Iris pigment epithelial cell (primary cell): ENCODE measurements at places on chromosomes 16 and 17.
A peak's percentile ranks its signal among the peaks of the same experiment; 100 is the strongest.

- DNase-seq = peak; percentile 84
Observed at GRCh38 chr16:27315333-27316037, 1.7 kb downstream of the IL4R start.

GRCh38 chr17:61196302-61196704 is 203.3 kb upstream of the TBX2 start:
- DNase-seq = no peak

- no peak for DNase-seq
Observed at GRCh38 chr16:9666834-9667480, 515.3 kb downstream of the GRIN2A start.

DNA sequence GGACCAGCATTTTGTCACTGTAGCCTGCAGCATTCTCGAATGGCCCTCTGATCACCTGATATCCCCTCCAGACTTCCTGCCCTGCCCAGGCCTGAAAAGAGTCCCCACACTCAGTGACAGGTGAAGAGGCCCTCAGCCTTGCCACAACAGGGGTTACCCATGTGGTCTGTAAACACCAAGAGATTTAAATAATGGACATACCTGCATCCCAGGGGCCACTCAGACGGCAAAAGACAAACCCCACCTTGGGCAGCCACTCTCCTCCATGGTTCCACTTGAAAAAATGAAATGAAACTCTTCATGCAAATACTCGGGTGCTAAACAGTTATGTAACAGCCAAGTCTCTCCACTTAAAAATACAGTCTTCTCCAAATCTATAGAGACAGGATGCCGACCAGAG is 22.9 kb upstream of the PECAM1 start:
- no peak for DNase-seq

DNA sequence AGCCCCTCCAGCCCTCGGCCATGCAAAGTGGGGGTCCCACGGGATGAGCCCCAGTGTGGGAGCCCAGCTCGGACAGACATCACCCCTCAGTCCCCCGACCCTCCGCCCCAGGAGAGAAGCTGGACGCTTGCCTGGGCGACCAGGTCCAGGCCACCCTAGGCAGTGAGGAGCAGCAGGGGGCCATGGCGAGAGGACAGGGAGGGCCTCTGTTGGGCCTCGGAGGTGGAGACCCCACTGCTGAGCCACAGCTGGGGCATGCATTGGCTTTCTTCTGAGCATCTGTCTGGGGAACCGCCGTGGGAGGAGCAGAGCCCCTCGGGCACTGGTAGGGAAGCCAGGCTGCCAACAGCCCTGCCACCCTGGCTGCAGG is 13.0 kb downstream of the ACTG1 start:
- no peak for DNase-seq

DNA sequence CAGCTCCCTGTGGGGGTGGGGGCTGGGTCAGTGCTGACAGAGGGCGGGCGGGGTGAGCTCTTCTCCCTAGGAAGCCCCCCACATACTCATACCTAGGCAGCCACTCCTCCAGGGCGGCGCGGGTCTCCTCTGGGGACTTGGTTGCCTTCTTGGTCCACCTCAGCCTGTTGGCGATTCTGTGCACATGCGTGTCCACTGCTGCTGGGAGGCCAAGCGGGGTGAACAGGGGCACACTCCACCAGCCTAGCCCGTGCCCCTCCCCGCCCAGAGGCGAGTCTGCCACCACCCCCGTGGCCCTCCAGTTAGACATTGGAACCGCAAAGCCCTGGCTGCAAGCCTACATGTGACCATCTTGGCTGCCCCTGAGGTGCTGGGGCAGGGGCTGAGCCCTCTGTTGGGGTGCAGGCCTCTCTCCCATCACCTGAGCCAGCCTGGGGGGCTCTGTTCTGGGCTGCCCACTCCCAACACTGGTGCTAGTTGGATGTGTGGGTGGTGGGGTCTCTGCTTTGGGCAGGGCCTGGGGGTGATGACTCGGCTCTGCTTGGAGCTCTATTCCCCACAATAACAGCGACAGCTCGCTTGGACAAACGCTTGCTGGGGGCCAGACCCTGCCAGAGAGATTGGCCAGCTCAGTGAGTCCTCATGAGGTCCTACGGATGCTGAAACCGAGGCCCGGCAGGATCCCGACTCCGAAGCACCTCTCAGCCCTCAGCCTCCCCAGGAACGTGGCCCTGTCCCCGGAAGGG is 7.4 kb downstream of the NTHL1 start:
- DNase-seq = no peak

GRCh38 chr16:46974352-46974751 is 878 bp upstream of the DNAJA2 start:
- DNase-seq = peak; percentile 16

DNA sequence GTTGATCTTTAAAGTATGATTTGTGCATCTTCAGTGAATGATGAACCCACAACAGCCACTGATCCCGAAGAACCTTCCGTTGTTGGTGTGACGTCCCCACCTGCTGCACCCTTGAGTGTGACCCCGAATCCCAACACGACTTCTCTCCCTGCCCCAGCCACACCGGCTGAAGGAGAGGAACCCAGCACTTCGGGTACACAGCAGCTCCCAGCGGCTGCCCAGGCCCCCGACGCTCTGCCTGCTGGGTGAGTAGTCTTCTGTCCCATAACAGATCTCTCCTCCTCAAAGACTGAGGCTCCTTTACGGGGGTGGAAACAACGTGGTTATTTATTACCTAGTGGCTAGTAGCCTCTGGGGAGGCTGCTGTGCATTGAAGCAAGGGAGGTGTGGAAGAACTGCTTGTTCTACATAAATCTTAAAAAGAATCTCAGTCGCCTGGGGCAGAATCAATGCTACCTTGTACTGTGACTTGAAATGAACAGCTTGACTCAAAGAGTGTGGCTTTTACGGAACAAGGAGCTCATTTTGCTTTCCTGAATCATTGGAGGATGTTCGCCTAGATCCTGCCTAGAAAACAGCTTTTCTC is 63.0 kb upstream of the CLEC18A start:
- no peak for DNase-seq

DNA sequence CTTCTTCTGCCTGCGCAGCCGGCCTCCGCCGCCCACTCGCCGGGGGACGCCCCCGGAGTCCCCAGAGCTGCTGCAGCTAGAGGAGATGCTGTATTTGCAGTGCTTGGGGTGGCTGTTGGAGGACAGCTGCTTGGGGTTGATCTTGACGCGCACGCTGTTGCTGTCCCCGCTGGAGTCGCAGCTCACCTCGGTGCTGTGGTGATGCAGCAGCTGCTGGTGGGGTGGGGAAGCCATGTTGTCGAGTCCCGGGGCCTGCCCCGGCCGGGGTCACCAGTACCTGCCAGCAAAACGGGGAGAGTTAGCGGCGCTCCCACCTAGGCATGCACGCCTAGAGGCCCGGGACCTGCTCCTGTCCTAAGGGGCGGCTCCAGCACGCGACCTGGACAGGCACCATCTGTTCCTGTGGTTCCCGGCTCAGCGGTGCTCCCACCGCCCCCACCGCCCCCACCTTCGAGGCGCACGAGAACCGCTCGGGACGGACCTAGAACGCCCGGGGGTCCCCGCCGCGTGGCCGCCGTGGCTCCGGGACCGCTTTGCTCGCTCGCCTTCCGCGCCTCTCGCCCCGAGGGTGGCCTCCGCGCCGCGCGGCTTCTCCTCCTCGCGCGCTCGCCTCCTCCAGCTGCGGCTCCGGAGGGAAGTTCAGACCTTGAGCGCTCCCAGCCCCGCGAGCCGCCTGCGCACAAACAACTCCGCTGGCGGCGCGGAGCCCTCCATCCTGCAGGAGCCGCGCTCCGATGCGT is 863 bp downstream of the ADCY9 start:
- DNase-seq = peak; percentile 84

DNA sequence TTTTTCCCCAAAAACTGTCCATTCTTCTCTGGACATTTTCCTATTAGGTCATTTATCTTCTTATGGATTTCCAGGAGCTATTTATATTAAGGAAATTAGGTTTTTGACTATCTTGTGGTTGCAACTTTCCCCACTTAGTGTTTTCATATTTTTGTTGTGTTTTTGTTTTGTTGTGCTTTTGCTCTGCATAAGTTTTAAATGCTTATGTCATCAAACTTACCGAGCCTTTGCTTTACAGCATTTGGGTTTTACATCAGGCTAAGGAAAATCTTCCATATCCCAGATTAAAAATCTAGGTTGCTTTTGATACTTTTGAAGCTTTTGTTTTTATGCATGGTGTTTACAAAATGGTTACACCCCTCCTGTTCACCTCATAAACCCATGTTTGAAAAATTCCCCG is 27.5 kb downstream of the MAF start:
- no peak for DNase-seq

- peak; percentile 94 for DNase-seq
Observed at GRCh38 chr17:38967290-38967738, at the start of gene FBXO47. Gene FBXO47, minus strand, starts transcription at chr17:38967403. Its CDS starts 4,378 bp downstream, at chr17:38963025.

DNA sequence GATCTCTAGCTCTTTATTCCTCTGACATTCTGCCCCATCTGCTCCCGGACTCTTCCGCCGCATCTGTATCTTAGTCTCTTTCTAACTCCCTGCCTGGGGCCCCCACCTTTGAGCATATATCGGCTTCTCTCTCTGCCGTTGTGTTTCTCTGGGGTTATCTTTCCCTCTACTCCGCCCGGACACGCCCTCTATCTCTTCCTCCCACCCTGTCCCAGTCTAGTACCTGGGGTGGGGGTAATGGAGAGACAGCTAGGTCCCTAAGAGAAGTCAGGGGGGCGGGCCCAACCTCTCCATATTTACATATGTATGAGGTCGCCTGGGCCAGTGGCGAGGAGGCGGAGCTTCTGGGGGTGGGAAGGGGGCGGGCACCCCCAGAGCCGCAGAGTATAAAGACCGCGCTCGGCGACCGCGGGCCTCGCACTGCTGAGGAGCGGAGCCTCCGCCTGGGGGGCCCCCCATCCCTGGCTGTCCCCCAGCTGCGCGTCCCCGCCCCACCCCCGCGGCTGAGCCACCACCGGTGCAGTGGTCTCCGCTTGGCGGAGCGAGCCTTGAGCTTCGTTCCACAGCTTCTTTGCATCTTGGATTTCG is at the start of gene ATP1B2:
Gene ATP1B2, plus strand, starts transcription at position 418 of the 588 bp plus-strand sequence. CDS start 593 bp downstream, outside the sequence.
- peak; percentile 23 for DNase-seq

- peak; percentile 96 for DNase-seq
Observed at GRCh38 chr16:29899516-29900101, at the start of gene SEZ6L2. Gene SEZ6L2, minus strand, starts transcription at chr16:29899550. Its CDS starts 531 bp downstream, at chr16:29899019.

GRCh38 chr17:9536061-9536460 is 39.6 kb downstream of the STX8 start:
- DNase-seq = peak; percentile 17

- no peak for DNase-seq
Observed at GRCh38 chr16:6019490-6019991, 921.9 kb upstream of the EEF2KMT start.

DNA sequence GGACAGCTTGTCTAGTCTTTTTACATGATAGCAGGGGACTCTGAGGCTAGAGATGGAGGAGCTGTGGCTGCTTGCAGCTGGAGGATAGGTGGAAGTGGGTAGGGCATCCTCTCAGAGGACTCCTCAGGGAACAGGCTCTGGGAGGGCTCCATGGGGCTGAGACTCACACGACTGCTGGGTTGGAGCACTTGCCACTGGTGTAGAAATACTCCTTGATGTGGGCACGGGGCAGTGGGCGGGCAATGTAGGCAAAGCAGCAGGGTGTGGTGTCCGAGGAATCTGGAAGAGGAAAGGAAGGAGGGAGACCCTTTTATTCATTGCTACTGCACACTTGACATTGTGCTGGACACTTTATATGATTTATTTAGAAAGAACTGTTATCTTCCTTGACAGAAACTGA is 1.8 kb downstream of the CCL5 start:
- DNase-seq = no peak

DNA sequence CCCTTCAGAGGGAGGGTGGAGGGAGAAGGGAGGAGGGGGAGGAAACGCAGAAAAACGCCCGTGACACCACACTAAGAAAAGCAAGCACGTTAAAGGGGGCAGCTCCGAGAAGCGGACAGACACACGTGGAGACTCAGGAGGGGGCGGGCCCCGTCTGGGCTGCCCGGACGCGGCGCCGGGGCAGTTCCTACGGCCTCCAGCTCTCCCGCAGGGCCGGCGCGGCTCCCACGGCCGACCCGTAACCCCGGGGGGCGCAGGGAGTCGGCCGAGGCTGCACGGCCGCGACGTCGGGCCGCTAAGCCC is 362 bp downstream of the KLHDC4 start:
- DNase-seq = peak; percentile 18

GRCh38 chr16:19804538-19805323 is 79.9 kb downstream of the GPRC5B start:
- no peak for DNase-seq

GRCh38 chr16:84942786-84943185 is 68.5 kb downstream of the ZDHHC7 start:
- no peak for DNase-seq

DNA sequence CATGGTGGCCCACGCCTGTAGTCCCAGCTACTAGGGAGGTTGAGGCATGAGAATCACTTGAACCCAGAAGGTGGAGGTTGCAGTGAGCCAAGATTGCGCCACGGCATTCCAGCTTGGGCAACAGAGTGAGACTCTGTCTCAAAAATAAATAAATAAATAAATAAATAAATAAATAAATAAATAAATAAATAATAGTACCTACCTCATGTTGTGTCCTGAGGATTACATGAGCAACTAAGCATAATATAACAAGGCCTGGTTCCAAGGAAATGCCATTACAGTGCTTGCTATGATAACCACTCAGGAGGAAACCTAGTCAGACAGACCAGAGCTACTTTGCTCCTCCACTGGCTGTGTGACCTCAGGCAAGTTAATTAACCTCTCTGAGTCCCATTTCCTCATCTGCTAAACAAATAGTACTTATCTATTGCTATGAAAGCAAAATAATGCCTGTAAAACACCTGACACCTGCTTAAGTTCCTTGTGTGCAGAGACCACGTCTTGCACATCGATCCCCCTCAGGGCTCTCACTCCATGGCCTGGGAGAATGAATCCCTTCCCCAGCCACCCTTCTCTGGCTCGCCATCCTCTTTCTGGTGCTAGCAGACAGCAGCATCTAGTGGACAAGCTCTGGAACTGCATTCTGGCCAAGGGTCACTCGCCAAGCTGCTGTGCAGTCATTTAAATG is 7.5 kb downstream of the EPOP start:
- DNase-seq = peak; percentile 67

DNA sequence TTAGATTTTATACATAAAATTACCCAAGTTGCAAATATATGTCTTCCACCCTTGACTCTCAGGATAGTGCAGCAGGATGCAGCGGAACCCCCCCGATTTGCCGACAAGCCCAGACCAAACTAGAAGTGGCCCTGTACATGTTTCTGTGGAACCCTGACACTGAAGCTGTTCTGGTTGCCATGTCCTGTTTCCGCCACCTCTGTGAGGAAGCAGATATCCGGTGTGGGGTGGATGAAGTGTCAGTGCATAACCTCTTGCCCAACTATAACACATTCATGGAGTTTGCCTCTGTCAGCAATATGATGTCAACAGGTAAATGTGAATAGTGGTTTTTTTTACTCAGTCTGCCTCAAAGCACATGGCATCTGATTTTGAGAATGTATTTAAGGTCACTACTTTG is 70.7 kb downstream of the OMG start:
- DNase-seq = no peak

GRCh38 chr16:28087675-28088300 is 24.3 kb upstream of the GSG1L start:
- DNase-seq = no peak
